ENCODE measurements at places on chromosomes 7 and 10.

DNA sequence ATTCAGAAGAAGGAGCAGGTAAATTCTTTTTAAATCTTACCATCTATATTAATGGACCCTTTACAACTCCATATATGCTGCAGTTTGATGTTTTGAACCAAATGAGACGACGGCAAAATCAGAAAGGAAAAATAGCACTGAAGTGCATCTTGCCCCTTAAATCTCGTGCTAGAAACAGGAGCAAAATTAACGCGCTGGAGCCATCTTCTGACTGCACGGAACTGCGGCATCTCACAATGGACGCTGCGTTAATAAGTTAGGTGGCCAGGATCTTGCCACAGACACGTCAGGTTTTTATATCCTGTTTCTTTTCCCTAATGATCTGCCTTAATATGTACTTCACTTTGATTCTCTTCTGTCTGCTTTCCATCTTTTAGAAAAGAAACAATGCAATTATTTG, 354.5 kb downstream of the TFEC start:
- DNase-seq: peak; percentile 67

DNA sequence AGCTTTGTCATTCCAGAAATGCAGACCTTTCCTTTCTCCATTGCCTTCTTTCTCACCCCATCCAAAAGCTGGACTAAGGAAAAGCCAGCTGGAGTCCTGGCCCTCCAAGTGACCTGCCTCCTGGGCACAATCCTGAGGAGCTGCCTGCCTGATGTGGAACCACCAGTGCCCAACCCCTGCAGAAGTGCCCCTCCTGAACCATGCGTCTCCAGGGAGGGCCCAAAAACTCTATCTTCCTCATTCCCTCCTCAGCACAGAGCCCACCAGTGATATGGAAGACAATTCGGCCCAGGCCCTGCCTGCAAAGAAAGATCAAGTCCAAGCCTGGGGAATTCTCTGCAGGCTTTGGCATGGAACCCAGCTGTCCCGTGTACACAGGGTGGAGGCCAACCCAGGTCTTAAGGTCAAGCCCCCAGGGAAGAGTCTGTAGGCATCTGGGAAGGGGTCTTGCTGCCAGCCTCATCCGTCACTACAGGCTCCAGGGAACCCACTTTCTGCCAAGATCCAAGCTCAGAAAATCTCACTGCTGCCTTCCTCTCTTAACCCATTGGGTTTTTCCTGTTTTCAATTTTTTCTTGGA, 3.5 kb upstream of the GRID1 start:
- no peak for DNase-seq

DNA sequence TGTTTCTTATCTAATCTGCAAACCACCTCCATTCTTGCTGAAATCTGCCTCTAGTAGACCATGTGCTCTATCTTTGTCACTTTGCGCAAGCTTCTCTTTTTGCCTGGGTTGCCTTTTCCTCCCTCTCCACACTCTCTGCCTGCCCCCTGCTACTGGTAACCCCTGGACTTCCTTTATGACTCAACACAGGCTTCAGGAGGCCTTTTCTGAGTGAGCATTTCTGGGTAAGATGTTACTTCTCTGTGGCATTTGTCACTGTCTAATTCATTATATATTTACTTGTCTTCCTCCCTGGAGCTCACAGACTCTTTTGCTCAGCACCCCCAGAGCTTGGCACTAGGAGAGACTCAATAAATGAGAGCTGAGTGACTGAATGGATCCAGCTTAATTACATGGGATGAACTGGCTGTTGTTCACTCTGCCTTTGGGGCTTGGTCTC, 8.4 kb downstream of the GOLGA7B start:
- DNase-seq: no peak

GRCh38 chr10:58400609-58401008, 15.4 kb downstream of the TFAM start:
- DNase-seq: no peak

- no peak for DNase-seq
These were observed 522.7 kb downstream of the CNTNAP2 start for GRCh38 chr7:146639291-146639690.

DNA sequence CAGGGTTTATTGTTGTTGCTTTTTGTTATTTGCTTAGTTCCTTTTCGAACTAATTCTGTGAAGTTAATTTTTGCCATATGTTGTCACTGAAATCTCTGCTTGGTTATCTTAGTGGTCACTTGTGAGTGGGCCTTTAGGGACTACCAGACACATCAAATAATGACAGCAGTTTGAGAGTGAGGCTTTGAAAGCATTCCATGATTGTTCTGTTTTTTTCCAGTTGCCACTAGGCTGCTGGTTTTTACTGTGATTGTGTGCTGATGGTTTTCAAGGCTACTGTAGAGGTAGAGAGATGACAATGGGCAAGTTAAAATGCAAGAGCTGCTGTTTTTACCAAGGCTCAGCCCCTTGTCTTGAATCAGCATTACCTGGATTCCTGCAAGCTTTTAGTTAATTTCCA, 20.0 kb downstream of the SEPTIN7 start:
- no peak for DNase-seq

GRCh38 chr7:92631067-92631849, 41.1 kb upstream of the FAM133B start:
- DNase-seq: no peak

- DNase-seq: no peak
These were observed 5.4 kb downstream of the IDI1 start for GRCh38 chr10:1043532-1043995.

DNA sequence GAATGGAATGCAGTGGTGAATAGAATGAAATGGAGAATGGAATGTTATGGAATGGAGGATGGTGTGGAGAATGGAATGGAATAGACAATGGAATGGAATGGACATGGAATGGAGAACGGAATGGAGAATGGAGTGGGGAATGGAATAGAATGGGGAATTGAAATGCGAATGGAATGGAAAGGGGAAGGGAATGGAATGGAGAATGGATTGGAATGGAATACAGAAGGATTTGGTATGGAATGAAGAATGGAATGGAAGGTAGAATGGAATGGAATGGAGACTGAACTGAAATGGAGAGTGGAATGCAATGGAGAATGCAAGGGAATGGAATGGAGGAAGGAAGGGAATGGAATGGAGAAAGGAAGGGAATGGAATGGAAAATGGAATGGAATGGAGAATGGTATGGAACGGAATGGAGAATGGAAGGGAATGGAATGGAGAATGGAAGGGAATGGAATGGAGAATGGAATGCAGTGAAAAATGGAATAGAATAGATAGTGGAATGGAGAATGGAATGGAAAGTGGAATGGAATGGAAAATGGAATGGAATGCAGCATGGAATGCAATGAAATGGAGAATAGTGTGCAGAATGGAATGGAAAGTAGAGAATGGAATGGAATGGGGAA, 94.8 kb downstream of the NSUN6 start:
- DNase-seq: no peak

GRCh38 chr7:119572132-119572531, 700.8 kb upstream of the KCND2 start:
- no peak for DNase-seq

DNA sequence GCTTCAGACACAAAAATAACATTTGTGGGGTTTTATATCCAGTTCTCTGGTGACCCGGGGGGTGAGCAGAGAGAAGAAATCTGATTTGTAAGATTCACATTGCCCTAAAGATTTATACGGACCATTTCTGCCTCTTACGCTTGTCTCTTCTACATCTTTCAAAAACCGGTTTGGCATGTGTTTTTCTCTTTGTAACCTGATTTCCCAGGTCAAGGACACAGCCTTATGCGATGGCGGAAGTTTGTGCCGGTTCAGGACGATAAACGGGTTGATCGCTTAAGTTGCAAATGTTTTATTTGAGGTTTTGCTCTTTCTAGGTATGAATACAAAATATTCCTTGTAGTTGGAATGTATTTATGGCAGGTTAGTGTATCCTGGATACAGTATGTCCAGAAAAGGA, 61.6 kb upstream of the SH2B2 start:
- no peak for DNase-seq

DNA sequence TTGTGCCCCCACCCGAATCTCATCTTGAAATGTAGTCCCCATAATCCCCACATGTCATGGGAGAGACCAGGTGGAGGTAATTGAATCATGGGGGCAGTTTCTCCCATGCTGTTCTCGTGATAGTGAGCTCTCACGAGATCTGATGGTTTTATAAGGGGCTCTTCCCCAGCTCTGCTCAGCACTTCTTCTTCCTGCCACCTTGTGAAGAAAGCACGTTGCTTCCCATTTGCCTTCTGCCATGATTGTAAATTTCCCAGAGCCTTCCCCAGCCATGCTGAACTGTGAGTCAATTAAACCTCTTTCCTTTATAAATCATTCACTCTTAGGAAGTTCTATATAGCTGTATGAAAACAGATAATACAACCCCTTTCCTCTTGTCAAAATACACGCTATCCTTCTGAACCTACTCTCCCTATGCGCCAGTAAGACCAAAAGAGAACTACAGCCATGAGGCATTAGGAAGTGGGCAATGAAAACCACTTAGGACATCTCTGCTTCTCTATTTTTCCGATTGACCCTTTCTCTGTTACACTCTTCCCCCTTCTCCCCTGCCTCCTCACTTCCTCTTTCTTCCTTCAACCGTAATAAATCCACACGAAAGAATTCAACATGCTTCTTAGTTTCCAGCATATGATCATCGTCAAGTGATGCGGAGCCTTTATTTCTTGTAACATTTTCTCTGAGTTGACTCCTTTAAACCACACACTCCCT, 101.2 kb upstream of the WDR11 start:
- DNase-seq: no peak

GRCh38 chr10:101779544-101780186, 3.6 kb downstream of the NPM3 start:
- peak; percentile 4 for DNase-seq

- DNase-seq: no peak
These were observed 2.7 kb upstream of the COMTD1 start for GRCh38 chr10:75238182-75239095.

Measured in nucleus accumbens (tissue), 56 donors.